ENCODE measurements at places on chromosomes 2 and 18.

GRCh38 chr18:12048827-12049175 lies 44.8 kb upstream of the ANKRD62 start:
- DNase-seq, result no peak

DNA sequence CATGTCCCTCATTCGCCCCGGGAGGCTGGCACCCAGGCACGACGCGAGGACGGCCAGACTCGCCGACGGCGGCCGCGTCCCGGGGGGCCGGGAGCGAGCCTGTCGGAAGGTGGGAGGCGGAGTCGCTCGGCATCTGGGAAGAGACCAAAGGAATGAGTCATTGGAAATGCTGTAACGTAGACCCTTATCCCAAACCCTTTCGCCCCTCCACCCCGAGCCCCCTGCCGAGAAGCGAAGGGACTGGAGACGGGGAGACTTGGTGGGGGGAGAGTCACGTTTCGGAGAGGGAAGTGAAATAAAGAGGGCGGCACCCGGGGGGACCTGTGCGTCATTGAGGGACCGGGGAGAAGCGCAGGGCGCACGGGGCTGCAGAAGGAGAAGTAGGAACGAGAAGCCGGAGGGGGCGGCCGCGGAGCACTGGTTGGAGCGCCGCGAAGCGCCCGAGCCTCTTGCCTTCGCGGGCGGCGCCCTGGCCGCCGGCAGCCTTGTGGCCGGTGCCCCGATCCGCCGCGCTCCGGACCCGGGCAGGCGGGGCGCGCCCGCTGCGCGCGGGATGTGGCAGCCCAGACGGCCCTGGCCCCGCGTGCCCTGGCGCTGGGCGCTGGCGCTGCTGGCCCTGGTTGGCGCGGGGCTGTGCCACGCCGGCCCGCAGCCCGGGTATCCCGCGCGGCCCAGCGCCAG lies at the start of gene EMILIN2:
TSS of gene EMILIN2 (plus strand) at position 371 of the 681 bp plus-strand sequence. CDS start at position 554, 183 bp downstream.
- DNase-seq, result no peak

GRCh38 chr18:28740575-28740974 lies 563.6 kb upstream of the CDH2 start:
- DNase-seq, result no peak

- DNase-seq, result no peak
Measured at GRCh38 chr2:8427211-8427610, 254.6 kb upstream of the ID2 start.

- DNase-seq, result no peak
Measured at GRCh38 chr2:217906798-217907197, 96.0 kb downstream of the TNS1 start.
